Hippocampal formation (tissue), 2 donors: ENCODE measurements at places on chromosomes 5 and 9.

GRCh38 chr9:85940275-85940831 lies 593 bp upstream of the NAA35 start:
- no peak for DNase-seq

- DNase-seq: peak; percentile 88
Measured at GRCh38 chr5:172403189-172403796, 51.0 kb downstream of the SH3PXD2B start.

GRCh38 chr9:71859939-71860338 lies 51.1 kb downstream of the ABHD17B start:
- no peak for DNase-seq

DNA sequence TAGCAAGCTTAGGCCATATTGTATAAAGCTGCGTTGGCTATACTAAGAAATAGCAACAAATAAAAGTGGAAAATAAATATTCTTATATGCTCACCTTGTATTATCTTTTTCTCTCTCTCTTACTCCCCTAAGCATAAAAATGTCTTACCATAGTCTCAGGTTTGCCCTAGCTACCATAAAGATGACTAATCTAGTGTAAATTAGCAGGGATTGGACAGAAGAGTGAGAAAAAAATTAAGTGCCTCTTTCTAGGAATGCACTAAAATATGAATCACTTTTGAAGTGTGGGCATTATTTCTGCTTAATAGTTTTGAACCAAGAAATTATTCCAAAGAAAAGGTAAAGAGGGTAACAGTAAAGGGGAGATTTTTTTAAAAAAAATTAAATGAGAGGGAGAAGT lies 201.3 kb downstream of the HINT1 start:
- no peak for DNase-seq

DNA sequence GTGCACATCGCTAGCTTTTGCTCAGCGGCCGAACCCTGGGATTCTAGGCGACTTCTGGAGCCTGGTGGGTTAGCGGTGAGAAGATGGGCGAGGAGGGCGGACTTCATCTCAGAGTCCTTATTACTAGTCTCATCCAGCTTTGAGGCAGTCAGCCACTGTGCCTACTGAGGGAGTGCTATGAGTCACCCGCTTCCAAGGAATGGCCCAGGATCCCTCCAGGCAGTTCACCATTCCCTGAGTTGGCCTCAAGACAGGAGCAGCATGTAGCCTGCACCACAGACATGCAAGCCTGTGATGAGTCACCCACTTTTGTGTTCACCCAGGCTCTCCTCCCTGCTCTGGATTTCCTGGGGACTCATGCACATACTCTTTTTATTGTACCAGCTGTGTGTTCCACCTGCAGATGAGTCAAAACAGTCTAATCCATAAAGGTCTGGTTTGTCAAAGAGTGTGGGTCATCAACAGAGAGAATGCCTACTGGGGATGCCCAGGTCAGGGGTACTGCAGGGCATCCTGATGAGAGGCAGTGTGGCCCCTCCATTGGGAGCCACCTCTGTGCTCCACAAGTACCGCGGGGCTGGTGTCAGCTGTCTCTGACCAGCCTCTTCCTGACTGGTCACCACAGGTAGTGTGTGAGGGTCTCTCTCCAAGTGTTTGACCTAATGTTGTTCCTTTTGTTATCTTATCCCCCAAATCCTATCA lies 20.2 kb downstream of the SLC22A5 start:
- no peak for DNase-seq

- DNase-seq: no peak
Measured at GRCh38 chr5:37005252-37005651, 128.7 kb downstream of the NIPBL start.

DNA sequence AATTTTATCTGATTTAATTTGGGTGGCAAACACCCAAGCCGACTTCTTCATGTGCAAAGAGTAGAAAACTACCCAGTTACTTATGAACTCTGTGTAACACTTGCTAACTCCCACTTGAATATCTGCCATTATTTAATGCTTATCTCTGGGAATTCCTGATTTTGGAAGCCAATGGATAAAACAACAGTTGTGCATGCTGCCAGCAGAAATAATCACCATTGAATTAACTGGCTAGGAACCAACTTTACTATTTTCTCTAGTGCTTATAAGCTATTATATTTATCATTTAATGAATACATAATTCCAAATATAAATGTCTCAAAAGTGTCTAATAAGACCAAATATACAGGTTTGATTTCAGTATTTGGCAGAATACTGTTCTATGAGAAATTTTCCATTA lies 85.7 kb downstream of the IZUMO3 start:
- no peak for DNase-seq

DNA sequence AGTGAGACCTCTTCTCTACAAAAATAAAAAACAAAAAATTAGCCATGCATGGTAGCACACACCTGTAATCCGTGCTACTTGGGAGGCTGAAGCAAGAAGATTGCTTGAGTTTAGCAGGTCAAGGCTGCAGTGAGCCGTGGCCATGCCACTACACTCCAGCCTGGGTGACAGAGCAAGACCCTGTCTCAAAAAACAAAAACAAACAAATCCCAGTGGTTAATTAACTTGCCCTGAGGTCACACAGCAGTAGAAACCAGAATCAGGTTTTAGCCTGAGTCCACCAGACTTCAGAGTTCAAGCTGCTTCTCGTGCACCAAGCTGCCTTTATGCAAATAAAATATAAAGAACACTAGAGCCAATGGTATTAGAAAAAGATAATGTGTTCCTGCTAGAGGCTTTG lies 169.7 kb downstream of the GOLPH3 start:
- no peak for DNase-seq

DNA sequence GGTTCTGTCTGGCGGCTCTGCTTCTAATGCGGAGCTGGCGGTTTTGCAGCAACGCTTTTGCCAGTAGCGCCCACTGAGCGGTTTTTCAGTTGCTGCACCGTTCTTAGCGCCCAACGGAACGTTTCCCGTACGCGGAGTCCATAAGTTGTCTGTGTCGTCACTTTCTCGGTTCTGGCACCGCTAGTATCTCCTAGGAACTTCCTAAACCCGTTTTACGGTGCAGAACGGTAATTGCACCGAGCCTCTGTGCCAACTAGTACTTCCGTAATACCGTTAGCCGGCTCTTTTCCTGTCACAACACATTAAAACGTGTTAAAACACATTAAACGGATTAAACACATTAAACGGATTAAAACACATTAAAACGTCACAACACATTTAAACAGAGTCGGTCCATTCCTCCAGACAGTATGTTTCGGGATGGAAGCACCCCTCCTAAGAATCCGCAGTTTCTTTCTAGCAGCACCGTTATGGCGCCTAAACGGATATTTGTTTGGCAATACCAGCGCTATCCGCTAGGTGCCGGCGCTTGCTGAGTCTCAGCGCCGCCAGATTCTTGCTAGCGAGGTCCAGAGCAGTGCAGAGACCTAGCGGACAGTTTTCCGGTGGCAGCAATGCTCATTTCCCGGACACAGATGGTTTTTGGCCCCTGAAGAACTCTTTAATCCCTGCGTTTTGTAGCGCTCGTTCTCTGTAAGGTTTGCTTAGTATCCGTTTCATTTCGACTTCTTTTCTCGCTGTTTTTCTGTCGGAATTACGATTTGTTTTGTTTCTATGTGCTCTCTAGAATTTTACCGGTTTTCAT lies 45.4 kb downstream of the ANXA2R start:
- DNase-seq: peak; percentile 70

- DNase-seq: no peak
Measured at GRCh38 chr5:122501089-122501435, 189.0 kb downstream of the SNCAIP start.

GRCh38 chr9:7171396-7172153 lies 413.8 kb downstream of the KDM4C start:
- no peak for DNase-seq

DNA sequence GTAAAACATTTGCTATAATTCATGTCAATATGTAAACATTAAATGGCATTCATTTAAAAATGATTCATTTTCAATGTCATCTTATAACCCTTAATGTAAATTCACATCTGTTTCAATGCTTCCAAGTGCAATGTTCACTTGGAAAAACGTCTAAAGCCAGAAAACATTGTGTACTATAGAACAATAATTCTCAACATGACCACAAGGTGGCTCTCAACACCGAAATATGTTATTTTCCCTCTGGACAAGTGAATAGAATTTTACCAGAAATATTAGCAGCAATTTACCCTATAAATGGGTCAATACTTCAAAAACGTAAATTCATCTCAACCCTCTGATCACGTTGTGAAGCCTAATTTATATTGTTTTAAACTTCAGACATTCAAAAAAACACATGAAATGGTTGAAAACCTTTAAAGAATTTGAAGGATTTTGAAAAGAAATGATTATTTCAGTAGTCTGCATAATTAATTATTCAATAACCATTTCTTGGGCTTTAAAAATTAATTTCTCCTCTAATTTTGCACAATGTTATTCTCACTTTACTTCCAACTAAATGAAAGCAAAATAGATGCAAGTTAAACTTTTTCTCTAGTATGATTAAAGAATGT lies 11.0 kb downstream of the CDH10 start:
- DNase-seq: peak; percentile 54

DNA sequence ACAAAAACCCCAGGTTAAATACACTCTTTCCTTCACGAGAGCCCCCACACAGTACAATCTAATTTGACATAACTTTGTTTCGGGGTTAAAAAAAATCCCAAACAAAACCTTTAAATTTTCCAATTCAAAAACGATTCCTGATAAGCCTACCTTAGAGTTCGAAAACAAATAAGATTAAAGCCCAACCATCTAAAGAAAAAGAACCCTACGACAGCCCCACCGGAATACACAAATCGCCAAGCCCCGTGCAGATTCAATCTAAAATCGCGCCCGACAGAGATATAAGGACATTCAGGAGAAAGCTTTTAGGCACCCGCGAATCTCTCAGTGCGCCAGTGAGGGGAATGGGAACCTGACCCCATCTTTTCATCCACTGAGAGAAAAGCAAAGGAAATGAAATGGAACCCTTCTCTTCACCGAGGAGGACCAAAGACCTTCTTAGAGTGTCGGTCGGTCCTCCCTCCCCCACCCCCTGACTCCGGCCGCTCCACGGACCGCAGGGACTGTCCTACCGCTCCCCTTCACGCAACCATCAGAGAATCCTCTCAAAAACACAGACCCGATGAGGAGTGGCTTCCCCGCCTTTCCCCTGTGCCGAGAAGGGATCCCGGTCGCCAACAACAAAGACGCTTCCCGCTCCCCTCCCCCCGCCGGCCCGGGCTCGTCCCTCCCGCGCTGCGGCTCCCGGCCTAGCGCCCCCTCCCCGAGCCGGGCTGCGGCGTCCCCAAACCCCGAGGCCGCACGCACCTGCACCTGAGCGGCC lies 925 bp downstream of the ABHD17B start:
- peak; percentile 61 for DNase-seq

- DNase-seq: no peak
Measured at GRCh38 chr9:38059233-38059936, 9.6 kb downstream of the SHB start.

DNA sequence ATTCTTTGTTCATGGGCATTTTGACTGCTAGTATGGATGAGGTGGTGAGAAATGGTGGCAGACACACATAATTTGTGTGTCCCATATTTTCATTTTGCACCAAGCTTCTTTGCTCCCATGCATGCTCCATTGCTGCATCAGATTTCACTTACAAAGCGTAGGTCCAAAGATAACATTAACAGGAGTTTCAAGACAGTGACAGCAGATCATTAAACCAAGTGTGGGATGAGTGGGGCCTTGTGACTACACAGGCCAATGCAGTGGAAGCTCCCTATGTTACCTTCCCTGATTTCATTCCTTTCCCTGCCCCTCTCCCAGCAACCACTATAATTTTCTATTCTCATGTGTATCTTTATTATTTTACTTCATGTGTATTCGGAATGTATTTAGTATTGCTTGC lies 142.0 kb downstream of the AOPEP start:
- DNase-seq: no peak

- DNase-seq: no peak
Measured at GRCh38 chr9:86349271-86349670, 4.9 kb downstream of the TUT7 start.

GRCh38 chr9:91814201-91814600 lies 135.8 kb downstream of the ROR2 start:
- no peak for DNase-seq

GRCh38 chr5:146788898-146789297 lies 89.7 kb downstream of the PPP2R2B start:
- no peak for DNase-seq

DNA sequence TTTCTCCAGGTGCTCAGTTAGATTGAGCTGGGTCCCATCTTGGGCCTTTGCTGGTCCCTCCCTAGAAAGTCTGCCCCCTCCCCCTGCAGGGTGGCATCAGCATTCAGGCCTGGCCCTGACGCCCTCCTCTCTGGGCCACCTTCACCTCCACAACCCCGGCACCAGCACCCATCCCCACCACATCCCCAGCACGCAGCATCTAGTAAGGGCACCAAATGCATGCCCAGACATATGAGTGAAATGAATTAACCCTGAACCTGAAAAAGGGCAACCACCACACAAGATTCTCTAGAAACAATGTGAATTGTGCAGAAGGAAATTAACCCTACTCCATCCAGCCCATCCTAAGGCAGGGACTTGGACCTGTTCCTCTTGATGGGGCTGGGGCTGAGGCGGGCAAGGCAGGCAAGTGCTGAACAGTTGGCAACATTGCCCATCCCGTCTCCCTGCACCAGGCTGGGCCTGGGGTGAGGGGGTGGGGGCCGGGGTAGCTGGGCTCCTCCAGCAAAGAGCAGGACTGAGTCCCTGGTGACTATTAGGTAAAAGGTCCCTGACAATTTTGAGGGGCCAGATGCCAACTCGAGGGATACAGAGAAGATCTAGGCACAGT lies 125.9 kb downstream of the KCNIP1 start:
- no peak for DNase-seq

DNA sequence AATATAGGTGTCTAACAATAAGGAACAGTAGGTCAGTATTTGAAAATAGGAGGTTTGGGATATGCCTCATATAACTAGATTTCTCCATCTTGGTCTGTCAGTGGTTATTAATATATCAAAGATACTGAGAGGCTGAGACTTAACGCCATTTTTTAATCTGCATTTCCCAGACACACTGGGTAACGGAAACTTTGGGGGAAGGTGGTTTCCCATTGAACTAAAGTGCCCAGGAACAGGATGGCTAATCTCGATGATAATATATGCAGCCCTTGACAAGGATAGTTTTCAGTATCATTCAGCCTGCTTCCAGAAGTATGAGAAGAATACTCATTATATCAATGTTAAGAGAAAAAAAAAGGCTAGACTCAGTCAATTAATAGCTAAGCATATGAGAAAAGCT lies 30.7 kb downstream of the EFNA5 start:
- no peak for DNase-seq

DNA sequence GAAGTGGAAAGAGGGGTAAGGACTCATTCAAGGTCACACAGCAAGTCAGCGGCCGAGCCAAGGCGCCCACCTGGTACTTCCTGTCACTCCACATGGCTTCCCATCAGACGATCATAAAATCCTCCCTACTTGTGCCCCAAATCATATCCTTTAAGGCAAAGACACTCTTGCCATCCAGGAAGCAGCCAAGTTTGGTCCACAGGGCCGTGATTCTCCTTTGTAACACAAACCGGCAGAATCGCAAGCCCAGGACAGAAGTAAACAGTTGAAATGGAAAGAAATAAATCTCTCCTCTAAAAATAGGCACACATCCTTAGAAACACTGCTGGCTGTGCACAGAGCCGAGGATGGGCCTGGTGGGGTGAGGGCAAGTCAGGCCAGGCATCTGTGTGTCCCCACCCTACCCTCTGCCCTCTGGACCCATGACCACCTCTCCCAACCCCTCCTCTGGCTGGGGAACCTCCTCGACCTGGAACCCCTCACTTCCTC lies 30.5 kb downstream of the TMOD1 start:
- DNase-seq: no peak

- no peak for DNase-seq
Measured at GRCh38 chr5:126640866-126641265, 40.1 kb downstream of the PHAX start.

GRCh38 chr5:101942321-101942882 lies 353.7 kb downstream of the SLCO4C1 start:
- DNase-seq: no peak
